ENCODE measurements at places on chromosomes 5 and 9.

- DNase-seq, result no peak
Observed at GRCh38 chr9:129648092-129648763, 6.3 kb upstream of the ASB6 start.

DNA sequence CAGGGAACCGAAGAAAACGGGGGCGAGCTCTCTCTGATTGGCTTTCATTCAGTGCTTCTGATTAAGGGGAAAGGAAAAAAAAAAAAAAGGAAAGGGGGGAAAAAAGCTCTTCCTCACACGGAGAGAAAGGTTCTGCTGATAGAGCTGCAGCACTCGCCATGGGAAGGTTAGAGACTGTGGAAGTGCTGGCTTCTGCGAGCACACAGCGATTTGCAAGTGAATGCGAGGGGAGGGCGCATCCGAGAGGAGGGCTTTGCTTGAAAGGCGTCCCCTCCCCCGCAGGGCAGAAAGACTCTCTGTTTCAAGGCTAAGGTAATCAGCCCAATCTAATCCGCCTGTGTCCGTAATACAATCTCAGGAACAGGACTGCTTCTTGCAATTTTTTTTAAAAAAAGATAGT is at the start of gene CDH10:
TSS of gene CDH10 (minus strand) at position 218 of the 400 bp plus-strand sequence. CDS start 51,488 bp downstream, outside the sequence.
- no peak for DNase-seq

- no peak for DNase-seq
Observed at GRCh38 chr5:33364406-33364805, 76.4 kb upstream of the TARS1 start.

- no peak for DNase-seq
Observed at GRCh38 chr5:150446583-150446982, 3.0 kb downstream of the RPS14 start.

Data from activated gamma-delta T cell treated with Interleukin-2 at 50 U/mL for 16 hours (primary cell).